MV-4-11 (cell line): ENCODE measurements at places on chromosomes 7 and 10.

GRCh38 chr10:29862923-29863614 lies 196.3 kb downstream of the JCAD start:
- DNase-seq: no peak

GRCh38 chr10:99630433-99630832 lies 10.2 kb upstream of the SLC25A28 start:
- peak; percentile 62 for DNase-seq

DNA sequence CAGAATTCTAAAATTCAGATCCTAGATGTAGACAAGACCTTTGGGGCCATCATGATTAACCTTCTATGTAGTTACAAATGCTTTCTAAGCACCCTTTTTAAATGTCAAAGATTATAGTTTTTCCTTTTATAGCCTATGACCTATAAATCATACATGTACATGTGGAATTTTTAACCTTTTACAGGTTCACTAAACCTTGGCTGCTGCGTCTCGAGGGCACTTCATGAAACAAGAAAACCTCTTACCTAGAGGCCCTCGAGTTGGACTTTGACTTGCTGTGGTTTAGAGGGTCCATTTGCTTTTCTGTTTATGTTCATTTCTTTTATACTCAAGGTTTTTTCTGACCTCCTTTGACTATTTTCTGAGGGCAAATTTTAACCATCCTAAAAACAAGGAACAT lies 302.2 kb downstream of the CSTF2T start:
- no peak for DNase-seq

DNA sequence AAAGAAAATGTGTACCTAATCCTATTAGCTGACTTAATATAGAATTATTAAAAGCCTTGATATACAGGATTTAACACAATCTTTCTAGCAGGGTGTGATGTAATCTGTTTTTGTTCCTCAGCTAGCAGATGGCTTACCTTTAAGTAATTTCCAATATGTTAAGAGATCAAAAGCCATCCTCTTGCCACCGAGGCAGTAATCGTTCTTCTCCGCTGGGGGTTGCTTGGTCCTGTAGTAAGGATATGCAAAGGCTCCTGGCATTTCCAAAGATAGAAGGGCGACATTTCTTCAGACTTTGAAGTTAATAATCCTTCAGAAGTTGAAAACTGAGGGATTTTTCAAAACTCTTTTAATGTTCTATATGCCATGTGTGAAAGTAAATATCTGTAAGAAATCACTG lies 156.4 kb downstream of the FZD1 start:
- DNase-seq: no peak

GRCh38 chr10:43803791-43804190 lies 155.1 kb upstream of the ZNF32 start:
- no peak for DNase-seq

- DNase-seq: no peak
Measured at GRCh38 chr10:21505711-21506278, 19.7 kb downstream of the SKIDA1 start.

- no peak for DNase-seq
Measured at GRCh38 chr7:1448958-1449357, 10.3 kb downstream of the MICALL2 start.

GRCh38 chr7:116574025-116574822 lies 49.4 kb downstream of the CAV1 start:
- peak; percentile 44 for DNase-seq

- peak; percentile 82 for DNase-seq
Measured at GRCh38 chr10:18651324-18652007, at the start of gene NSUN6. Gene NSUN6 (minus strand): TSS chr10:18651587. CDS start chr10:18651203, 384 bp downstream.

GRCh38 chr10:6259153-6259552 lies 56.4 kb downstream of the PFKFB3 start:
- DNase-seq: no peak

- DNase-seq: peak; percentile 50
Measured at GRCh38 chr10:73875139-73875475, 752 bp upstream of the CAMK2G start.

- DNase-seq: no peak
Measured at GRCh38 chr7:152615031-152615741, 60.8 kb downstream of the XRCC2 start.

DNA sequence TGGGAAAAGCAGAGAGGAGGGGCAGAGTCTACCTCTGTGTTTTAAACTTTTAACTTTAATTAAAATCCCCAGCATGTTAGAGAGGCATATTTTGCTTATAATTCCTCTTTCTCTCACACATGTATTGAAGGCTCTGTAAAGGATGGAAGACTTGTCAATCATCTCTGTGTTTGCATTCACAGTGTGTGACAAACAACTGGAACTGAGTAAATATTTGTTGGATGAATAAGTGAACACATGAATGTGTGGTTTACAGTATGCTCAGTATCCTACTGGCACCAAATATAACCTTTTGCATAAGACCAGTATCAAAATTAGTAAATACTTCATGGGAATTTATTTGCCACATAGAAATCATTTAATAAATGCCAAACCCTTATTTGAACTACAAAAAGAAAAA lies 829.0 kb downstream of the GRID1 start:
- no peak for DNase-seq

DNA sequence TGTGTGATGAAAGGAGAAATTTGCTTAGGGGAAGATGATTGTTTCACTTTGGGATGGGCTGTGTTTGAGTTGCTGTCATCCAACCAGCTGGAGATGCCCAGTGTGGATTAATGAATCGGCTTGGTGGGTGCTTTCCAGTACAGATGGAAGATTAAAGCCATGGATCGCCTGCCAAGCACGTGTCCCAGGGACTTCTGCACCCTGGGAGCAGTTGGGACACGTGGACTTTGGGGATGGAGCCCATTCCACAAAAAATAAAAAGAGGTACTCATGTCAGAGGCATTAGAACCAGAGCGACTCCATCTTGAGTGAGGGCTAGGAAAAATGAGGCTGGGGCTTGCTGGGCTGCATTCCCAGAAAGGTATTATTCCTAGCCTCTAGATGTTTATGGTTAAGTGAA lies 29.3 kb upstream of the PRLHR start:
- DNase-seq: no peak

GRCh38 chr7:44100458-44101302 lies 3.5 kb upstream of the AEBP1 start:
- DNase-seq: peak; percentile 10

DNA sequence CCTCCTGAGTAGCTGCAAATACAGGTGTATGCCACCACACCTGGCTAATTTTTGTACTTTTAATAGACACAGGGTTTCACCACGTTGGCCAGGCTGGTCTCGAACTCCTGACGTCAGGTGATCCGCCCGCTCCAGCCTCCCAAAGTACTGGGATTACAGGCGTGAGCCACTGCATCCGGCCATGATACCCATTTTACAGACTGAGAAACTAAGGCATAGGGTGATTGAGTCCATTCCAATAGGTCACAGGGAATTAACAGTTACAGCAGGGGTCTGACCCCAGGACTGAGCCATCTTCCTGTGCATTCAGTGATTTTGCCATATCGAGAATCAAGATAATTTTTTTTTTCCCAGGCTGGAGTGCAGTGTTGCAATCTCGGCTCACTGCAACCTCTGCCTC lies 12.3 kb upstream of the CTBP2 start:
- DNase-seq: no peak

- DNase-seq: no peak
Measured at GRCh38 chr7:88429382-88429781, 122.7 kb upstream of the STEAP4 start.

DNA sequence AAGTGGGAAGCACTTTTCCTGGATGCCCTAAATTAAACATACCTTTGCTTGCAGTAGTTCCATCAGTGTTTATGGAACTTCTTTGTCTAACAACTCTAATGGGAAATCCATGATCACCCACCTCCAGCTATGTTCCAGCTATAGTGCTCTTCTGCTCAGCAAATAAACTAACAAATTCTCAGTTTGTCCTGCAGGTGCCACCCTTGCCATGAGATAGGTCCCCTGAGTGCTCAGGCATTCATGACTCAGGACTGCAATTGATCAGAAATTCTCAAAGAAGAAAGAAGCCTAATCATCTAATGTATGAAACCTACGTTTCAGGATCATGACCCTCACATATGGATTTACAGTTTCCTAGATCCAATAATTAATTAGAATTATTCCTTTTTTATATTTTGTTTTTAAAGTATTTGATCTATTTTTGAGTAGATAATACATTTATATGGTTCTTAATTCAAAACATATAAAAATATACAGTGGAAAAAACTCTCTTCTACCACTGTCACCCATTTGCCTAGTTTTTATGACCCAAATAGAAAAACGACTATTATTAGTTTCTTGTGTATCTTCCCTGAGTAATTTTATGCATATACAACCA lies 48.7 kb upstream of the DYNC1I1 start:
- DNase-seq: peak; percentile 10

DNA sequence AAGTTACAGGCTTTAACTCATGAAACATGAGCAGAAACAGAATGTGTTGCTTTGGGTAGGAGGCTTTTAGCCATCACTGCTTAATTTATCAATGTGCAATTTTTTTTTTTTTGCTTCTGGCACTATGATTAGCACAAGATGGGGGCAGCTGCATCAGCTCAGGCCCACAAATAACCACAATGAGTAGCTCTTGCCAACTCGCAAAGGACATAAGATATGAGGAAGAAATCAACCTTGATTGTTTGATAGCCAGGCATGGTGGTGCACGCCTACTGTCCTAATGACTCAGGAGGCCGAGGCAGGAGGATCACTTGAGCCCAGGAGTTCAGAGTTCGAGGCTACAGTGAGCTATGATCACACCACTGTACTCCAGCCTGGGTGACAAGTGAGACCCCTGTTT lies 12.3 kb downstream of the NOD1 start:
- no peak for DNase-seq

GRCh38 chr10:20281579-20281978 lies 465.3 kb downstream of the PLXDC2 start:
- DNase-seq: peak; percentile 55

- no peak for DNase-seq
Measured at GRCh38 chr10:80292607-80293239, 3.3 kb upstream of the MAT1A start.

DNA sequence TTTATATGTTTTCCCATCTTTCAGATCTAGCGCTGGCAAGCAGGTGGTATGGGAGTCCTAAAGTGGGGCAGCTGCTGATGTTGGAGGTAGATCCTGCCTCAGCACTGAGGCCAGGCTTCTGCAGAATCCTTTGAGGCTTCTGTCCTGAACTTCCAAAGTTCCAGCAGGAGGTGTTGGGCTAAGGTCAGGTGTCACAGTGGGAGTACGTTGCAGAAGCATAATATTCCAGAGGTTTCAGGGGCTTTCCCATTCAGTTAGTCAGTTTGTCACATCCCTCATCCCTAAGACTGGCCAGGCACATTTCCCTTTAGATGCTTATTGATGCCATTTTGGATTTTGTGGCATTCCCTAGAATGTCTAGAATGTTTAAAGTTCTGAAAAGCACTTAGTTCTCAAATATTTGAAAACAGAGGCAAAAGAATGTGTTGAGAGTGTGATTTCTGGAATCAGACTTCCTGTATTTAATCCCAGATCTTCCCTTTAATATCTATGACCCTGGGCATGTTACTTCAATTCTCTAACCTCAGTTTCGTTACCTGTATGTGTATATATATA lies 319.1 kb upstream of the PHYHIPL start:
- no peak for DNase-seq

DNA sequence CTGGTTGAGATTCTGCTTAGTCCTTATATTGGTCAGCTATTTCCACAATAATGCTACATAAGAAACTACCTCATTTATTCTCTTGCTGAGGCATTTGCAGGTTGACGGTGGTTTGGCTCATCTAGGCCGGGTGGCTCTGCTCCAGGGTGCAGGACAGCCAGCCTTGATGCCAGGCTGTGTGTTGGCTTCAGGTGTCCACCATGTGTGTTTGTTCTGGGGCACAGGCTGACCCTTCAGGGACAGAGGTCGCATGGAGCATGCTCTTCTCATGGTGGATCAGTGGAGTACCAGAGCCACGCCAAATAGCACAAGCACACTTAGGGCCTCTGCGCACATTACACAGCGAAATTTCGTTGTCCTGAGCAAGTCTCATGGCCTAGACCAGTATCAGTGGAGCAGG lies 249.9 kb downstream of the LRMDA start:
- DNase-seq: no peak

GRCh38 chr10:95125582-95125981 lies 56.3 kb upstream of the CYP2C8 start:
- no peak for DNase-seq

GRCh38 chr10:88442716-88443115 lies 140.4 kb downstream of the RNLS start:
- peak; percentile 26 for DNase-seq

DNA sequence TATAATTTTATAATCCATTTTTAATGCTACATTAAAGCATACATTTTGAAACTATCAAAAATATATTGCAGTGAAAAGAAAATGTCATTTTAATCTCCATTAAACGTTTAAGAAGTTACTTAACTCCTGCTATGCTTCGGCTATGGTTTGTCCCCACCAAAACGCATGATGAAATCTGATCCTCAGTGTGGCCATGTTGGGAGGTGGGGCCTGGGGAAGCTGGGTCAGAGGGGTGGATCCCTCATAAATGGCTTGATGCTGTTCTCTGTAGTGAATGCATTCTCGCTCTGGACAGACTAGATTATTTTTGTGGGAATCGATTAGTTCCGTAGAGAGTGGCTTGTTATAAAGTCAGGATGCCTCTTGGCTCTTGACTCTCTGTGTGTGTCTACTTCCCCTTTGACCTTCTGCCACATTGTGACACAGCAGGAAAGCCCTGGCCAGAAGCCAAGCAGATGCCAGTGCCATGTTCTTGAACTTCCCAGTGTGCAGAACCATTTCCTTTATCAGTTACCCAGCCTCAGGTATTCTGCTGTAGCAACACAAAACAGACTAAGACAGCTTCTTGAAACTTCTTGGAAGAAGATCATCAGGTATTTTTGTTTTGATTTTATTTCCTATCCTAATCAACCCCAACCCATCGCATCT lies 77.8 kb downstream of the TCERG1L start:
- no peak for DNase-seq

DNA sequence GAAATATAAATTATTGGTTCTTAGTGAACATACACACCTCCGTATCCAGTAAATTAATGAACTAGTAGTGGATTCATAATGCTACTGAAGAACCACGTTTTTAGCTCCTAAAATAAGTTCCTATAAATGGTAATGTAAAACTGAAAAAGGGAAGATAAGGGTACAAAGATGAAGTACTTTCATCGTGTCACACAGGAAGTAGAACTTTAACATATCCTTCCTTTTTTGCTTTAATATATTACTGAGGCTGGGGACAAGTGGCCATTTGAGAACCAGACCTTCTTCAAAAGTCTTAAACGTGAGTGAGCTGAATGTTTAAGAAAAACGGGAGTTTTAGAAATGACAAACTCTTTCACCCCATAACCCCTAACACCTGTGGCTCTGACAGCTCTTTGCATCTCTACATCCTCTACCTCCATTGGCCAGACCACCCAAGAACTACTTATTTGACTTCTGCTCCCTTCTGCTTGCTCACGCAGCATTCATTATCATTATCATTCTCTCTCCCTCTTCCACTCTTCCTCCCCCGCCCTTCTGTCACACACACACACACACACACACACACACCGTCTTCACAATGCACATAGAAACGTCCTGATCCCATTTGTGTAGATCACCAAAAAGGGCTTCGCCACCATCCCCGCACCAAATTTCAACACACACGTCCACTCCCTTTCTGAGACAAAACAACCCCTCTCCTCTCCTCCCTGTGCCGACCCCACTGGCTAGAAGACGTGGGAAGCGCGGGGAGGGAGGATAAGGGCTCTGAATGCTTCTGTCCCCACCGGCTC lies 677 bp downstream of the SKAP2 start:
- DNase-seq: peak; percentile 70
